RCC 7860 (cell line): ENCODE measurements at places on chromosomes 6 and 20.

GRCh38 chr20:8246716-8247115 lies 114.7 kb downstream of the PLCB1 start:
- no peak for DNase-seq

DNA sequence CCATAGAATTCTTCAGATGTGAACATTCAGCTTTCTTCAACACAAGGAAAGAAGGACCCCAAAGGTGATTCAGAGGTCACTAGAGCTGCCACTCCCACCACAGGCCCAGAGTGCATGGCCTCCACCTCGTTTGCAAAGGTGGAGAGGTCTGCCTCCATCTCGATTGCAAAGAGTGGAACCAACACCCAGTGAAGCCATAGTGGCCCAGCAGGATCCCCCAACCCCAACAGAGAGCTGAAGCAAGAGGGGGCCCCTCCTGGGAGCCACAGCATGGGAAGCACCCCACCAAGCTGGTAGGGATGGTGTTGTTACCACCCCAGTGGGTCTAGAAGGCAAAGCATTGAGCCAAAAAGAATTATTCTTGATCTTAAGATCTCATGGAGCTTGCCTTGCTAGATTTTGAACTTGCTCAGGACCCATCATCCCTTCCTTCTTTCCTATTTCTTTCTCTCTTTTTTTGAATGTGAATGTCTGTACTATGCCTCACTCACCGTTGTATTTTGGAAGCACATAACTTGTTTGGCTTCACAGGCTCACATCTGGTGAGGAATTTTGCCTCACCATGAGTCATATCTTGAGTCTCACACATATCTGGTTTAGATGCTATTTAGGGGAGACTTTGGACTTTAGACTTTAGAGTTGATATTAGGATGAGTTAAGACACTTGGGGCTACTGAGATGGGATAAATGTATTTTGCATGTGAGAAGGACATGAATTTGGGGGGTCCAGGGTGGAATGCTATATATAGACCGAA lies 119.2 kb downstream of the ANKRD60 start:
- DNase-seq = peak; percentile 65

- DNase-seq = no peak
Measured at GRCh38 chr6:95133578-95133977, 443.8 kb upstream of the MANEA start.

GRCh38 chr6:116685437-116685993 lies 4.5 kb downstream of the KPNA5 start:
- DNase-seq = no peak

DNA sequence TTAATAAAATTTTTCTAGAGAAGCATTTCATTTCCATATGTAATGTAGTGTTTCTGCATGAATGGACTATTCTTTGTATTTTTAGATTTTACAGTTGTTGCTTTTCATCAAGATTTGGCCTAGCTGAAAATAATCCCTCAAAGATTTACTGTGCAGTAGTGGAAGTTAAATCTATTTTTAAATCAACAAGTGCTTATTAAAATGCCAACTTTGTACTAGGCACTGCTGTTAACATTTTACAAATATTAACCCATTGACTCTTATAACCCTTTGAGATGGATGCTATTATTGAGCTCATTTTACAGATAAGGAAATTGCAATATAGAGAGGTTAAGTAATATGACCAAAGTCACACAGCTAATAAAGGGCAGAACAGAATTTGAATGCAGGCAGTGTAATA lies 274.5 kb downstream of the NKAIN2 start:
- no peak for DNase-seq

DNA sequence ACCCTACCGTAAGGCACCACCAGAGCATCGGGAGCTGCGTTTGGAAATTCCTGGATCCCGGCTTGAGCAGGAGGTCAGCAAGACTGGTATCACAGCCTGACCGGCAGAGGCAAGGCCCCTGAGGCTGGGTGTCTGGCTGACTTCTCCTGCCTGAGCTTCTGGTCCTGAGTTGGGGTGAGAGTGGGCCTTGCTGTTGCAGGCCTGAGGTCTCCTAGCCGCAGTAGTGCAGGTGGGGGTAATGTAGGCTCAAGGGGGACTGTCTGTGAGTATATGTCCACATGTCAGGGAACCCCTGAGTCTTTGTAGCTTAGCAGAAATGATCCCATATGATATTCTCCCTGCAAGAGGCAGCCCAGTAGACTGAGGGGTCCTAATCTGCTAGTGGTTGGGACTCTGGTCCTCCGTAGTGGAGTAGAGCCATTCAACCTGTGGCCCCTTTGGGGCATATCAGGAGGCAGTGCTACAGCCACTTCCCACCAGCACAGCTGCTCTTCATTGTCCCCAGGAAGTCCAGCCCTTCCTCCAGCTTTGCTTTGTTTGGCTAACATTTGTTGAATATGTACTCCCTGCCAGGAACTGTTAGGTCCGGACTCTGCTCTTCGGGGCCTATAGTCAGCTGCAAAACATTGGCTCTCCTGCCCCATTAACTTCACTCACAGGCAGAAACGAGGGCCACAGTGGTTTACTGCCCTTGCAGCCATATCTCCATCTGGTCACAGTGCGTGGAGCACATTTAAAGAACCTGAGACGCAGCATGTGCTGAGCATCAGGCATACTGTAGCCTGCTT lies 10.9 kb downstream of the LRRC73 start:
- no peak for DNase-seq

DNA sequence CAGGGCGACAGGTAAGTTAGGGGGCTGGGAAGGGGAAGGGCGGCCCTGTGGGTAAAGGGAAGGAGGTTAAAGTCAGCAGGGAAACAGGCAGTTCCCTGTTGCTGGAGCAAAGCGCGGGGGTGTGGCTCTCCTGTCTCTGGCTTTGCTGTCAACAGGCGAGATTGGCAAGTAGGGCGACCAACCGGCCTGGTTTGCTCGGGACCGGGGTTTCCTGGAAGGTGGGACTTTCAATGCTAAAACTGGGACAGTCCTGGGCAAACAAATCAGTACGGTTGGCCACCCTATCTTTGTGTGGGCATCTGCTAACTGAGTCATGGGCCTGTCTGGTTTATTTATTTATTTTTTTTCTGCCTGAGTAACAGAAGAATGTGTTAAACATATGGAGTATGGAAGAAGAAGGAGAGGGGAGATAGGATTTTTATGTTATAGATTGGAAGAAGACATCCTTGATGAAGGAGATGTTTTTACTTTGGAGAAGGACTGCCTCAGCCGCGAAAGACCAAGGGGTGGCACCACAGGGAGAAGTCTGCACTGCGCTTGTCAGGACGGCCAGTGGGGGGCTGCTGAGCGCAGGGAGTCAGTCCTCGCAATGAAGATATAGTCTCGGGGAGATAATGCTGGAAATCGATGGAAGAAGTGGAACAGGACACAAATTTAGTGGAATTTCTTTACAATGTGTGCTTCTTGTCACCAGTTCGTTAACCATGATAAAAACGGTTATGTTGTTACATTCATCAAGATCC lies 43.4 kb upstream of the ESR1 start:
- no peak for DNase-seq

- DNase-seq = no peak
Measured at GRCh38 chr6:130864344-130864743, 37.1 kb downstream of the SMLR1 start.

- peak; percentile 70 for DNase-seq
Measured at GRCh38 chr6:33297956-33298772, 578 bp downstream of the RGL2 start.

GRCh38 chr6:75236630-75237029 lies 7.0 kb downstream of the COX7A2 start:
- DNase-seq = no peak

GRCh38 chr6:47859175-47859574 lies 77.3 kb downstream of the OPN5 start:
- DNase-seq = no peak

GRCh38 chr20:58868795-58869194 lies 16.3 kb downstream of the GNAS start:
- DNase-seq = no peak

- no peak for DNase-seq
Measured at GRCh38 chr6:170125456-170126300, 165.2 kb downstream of the DLL1 start.

GRCh38 chr20:22583773-22584521 lies 425 bp downstream of the FOXA2 start:
- DNase-seq = peak; percentile 43

- no peak for DNase-seq
Measured at GRCh38 chr6:25343984-25344383, 64.8 kb downstream of the CARMIL1 start.

GRCh38 chr6:33091957-33092356 lies 16.2 kb downstream of the HLA-DPB1 start:
- no peak for DNase-seq

DNA sequence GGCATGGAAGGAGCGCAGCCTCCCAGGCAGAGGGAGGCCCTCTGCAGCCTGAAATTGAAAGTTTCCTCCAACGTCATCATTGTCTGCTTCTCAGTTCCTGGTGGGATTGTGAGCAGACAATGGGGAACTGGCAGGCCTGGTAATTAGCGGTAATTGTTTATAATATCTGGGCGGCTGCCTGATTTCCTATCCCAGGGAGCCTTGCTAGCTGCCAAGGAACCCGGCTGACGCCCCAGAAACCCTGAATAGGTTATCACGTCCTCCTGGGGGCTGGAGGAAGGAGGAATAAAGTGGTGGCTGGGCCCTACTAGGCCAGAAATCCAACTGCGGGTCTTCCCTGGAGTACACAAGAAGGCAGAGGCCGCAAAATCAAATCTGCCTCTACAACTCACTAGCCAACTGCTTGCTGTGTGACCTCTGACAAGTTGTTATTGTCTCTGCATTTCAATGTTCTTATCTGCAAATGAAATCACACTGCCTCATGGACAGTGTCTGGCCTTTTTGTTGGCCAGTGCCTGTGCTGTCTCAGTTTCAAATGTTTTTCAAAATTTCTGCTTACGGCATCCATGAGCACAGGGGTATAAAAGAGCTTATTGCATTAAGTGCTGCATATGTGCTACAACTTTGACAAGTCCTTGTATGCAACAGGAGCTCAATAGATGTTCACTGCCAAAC lies 16.9 kb downstream of the KCNK15 start:
- no peak for DNase-seq

- DNase-seq = peak; percentile 16
Measured at GRCh38 chr6:44049163-44049988, 77.9 kb downstream of the MRPL14 start.

DNA sequence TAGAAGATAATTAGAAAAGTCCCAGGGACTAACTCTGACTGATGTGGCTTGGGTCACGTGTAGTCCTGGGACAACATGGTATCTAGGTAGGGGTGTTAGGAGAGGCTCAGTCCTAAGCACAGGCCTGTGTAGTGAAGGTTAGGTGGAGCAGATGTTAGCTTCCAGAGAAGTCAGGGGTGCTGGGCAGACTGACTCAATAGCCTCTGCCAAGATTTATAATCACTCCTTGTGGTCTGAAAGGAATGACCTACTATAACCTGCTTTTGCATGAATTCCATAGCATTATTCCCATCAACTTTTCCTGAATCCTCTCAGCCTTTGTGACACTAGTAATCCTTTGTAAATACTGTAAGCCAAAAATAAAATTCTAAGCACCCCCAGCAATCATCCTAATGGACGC lies 10.2 kb upstream of the PEX7 start:
- DNase-seq = no peak

GRCh38 chr6:106517706-106518105 lies 111.6 kb downstream of the RTN4IP1 start:
- DNase-seq = no peak

- no peak for DNase-seq
Measured at GRCh38 chr20:33568868-33569801, 79.2 kb downstream of the CBFA2T2 start.

GRCh38 chr6:124958759-124959354 lies 3.4 kb upstream of the RNF217 start:
- peak; percentile 69 for DNase-seq

- DNase-seq = no peak
Measured at GRCh38 chr6:34773916-34774315, 16.6 kb downstream of the SNRPC start.

- no peak for DNase-seq
Measured at GRCh38 chr6:84282550-84282949, 55.1 kb upstream of the CEP162 start.

DNA sequence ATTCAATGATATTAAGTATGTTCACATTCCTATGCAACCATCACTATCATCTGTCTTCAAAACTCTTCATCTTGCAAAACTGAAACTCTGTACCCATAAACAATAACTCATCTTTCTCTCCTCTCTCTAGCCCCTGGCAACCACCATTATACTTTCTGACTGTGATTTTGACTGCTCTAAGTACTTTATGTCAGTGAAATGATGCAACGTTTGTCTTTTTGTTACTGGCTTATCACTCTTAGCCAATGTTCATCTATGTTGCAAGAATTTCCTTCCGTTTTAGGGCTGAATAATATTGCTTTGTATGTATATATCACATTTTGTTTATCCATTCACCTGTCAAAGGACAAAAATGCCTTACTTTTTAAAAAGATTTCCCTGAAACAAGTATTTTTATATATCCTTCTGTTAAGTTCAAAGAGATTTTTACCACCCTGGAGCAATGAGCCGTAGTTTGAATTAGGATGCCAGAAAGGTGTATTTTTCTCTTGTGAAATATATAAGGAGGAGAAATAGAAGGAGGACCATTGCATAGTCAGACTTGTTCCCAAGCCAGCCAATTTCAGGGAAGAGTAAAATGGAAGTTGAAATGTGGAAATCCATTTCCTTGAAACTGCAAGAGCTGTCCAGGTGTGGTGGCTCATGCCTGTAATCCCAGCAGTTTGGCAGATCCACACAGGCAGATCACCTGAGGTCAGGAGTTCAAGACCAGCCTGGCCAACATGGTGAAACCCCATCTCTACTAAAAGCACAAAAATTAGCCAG lies 4.0 kb upstream of the CGAS start:
- no peak for DNase-seq

DNA sequence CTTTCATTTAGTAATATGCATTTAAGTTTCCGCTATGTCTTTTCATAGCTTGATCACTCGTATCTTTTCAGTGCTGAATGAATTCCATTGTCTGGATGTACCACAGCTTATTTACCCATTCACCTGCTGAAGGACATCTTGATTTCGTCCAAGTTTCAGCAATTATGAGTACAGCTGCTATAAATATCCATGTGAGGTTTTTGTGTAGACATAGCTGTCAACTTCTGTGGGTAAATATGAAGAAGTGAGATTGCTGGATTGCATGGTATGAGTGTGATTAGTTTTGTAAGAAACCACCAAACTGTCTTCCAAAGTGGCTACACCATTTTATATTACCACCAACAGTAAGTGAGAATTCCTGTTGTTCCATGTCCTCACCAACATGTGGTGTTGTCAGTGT lies 79.2 kb upstream of the STMND1 start:
- DNase-seq = no peak

DNA sequence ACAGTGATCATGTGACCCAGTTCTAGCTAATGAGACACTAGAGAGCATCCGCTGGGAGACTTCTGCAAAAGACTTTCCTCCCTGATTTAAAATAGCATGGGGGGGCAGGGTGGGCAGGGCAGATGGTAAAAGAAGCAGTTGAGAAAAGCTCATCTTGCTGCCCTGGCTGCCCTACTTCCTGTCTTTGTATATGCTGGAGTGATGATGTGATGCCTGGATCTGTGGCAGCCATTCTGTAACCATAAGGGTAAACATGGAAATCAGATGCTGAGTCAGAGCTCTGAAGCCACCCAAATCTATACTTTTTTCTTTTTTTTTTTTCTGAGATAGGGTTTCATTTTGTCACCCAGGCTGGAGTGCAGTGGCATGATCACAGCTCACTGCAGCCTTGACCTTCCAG lies 25.4 kb downstream of the ZFP64 start:
- DNase-seq = no peak

- DNase-seq = no peak
Measured at GRCh38 chr6:111087106-111087835, at the start of gene SLC16A10. SLC16A10 (plus strand) TSS chr6:111087503; CDS start chr6:111087753, 250 bp downstream.

GRCh38 chr6:118558464-118559217 lies 10.5 kb downstream of the PLN start:
- no peak for DNase-seq
